ENCODE measurements at places on chromosomes 11 and 22.

DNA sequence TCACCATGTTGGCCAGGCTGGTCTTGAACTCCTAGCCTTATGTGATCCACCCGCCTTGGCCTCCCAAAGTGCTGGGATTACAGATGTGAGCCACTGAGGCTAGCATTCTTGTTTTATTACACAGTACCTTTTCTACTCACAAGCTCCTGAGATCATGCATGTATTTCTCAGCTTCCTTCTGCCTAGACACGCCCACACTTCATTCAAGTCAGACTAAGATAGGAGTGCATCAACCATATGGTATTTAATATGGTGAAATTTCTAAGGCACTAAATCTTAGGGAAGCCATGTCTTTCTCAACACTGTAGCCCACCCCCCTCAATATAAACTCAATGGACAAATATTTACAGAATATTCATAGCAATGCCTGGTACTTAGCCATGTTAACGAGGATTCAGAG, 62.1 kb downstream of the SLC25A17 start:
- DNase-seq = no peak

DNA sequence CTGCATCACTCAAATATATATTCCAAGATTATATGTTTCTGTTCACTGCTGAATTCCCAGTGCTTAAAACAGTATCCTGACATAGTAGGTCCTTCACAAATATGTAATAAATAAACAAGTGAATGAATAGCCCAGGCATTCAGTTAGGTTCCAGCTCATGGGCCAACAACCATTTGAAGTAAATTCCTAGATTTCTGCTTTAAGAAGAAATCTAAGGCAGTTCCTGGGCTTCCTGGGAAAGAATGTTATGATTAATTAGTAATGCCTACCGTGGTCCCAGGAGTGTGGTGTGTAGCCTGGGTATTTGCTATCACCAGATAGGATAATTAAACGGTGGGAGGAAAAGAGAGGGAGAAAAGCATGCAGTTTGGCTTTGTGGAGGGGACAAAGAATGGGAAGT, 576.8 kb downstream of the SOX6 start:
- DNase-seq = no peak

- DNase-seq = no peak
These were observed 5.3 kb upstream of the CDC42BPG start for GRCh38 chr11:64849598-64850356.

GRCh38 chr11:95365348-95365747, 134.3 kb upstream of the SESN3 start:
- DNase-seq = no peak

DNA sequence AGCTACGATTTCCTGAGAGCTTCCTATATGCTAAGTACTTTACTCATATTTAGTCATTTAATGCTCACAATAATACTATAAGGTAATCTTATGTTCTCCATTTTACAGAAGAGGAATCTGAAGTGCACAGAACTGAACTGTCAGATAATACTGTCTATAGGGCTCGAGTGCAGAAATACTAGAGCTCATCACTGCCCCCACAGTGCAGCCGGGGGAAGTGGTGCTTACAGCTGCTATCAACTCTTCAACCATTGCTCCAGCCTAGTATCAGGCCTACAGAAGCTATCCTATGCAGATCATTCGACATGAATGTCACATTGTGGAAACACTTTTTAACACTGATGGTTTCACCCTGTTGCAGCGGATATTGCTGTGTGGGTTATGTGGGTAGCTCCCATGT, 929.9 kb downstream of the NTM start:
- no peak for DNase-seq

DNA sequence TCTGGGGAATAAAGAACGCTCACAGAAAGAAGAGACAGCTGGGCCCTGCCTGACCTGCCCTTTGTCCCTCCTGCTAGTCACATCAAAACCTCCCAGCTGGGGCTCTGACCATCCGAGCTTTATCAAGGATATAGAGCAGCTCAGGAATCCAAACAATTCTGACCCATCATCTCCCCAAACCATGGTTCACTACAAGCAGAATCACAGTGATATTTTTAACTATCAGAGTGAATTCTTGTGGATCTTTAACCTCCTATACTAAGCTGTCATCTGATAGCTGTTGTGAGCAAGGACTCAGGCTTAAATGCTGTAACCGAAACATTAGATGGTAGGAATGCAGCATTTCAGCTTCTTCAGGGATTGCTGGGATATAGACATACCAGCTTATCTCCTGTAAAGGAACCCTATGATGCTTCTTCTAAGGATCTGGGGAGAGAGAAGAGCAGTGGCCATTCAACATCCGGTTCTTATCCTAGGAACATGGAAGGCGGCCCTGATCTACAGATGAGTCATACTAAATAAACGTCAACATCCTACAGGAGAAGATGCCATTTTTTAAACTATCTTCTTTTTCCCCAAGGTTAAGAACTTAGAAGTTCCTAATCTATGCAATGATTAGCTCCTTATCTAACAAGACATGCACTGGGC, 84.7 kb upstream of the AKIP1 start:
- DNase-seq = no peak

- DNase-seq = no peak
These were observed 912.1 kb upstream of the FAT3 start for GRCh38 chr11:91312541-91312940.

- no peak for DNase-seq
These were observed 17.6 kb upstream of the NCR3LG1 start for GRCh38 chr11:17333799-17334586.

DNA sequence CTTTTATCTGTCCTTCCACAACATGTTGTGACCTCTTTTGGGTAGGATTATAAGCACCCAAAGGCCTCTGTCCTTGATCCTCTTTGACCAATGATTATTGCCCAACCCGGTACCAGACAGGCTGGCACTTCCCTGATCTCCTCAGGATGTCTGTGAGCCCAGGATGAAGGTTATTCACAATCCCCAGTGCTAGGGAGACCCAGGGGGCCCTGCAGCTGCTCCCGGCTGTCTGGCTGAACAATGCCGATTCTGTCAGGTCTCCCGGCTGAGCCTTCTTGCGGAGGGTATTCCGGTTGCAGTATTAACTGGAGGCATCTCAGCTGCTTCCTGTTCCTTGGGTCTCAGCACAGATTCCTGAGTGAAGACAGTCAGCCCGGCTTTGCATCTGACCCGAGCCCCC, 71.2 kb upstream of the CDON start:
- no peak for DNase-seq

DNA sequence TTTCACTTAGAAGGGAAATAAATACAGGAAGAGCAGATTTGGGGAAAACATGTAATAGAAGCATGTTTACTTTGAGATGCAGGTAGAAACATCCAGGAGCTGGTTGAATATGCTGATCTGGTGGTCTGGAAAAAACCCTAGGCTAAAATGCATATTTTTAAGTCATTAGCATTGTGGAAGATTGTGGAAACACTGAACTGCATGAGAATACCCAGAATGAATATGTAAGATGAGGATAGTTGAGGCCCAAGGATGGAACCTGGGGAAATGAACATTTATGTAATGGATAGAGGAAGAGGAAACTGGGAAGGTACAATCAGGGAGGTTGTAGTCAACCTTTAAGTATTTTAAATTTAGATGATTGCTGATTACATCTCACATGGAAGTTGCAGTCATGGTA, 269.4 kb downstream of the DDX10 start:
- no peak for DNase-seq

DNA sequence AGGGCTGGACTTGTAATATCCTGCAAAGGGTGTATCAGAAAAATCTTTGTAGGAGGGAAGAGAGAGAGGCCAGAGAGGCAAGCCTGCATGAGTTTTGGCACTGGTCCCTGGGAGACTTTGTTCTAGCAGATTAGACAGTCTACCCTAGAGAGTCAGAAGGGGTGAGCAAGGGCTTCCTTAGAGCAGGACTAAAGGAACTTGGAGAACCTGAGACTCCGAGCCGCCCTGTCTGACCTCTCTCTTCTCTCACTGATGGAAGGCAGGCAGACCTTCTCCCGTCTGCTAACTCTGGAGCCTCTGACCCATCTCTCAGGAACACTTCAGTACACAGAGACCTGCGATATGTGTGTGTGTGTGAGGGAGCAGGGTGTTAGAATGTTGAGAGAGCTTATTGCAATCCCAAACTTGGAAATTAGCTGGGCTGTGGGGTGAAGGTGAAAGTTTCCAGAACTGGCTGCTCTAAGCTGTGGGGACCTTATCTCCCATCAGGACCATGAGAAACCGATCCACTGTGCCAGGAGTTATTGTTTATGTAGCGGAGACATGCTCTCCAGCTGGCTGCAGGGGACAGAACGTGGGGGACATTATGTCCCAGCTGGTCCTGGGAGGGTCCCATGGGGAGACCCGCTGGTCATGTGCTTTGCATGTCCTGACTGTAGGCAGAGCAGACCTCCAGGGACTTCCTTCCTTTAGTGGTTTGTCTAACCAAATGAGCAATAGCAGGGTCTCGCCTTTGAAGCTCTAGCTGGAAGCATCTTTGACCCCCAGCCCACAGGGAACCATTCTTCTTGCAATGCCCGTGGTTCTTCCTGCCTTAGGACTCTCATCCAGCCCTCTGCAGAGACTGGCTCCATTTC, 51.1 kb downstream of the TIMP3 start:
- no peak for DNase-seq

- DNase-seq = no peak
These were observed at the start of gene CASP5 for GRCh38 chr11:105023003-105023402. Gene CASP5 (minus strand): TSS chr11:105023168. CDS start chr11:105023136, 32 bp downstream.

- no peak for DNase-seq
These were observed 4.0 kb downstream of the SLCO2B1 start for GRCh38 chr11:75154646-75155569.

DNA sequence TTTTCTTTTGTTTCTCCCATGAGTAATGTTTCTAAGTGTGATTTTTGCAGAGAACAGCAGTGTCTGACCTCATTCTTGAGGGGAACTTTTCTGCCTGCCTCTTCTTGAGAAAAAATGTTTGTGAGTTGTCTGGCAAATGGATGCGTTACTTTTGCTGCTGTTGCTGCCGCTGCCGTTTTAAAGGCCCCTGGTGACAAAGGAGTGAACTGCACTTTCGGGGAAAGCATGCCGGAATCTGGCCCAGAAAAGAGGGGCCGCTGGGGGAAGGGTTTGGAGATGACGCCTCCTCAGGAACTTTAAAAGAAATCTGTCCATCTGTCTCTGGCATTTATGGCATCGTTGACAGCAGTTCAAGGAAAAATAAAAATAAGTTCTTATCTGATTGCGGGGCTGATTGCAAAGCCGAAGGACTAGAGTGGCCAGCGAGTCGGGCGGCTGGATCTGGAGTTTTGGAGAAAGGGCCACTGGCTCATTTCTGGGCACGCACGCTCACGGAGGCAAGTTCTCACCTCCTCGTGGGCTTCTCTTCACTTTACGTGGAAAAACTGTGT, 16.5 kb downstream of the ZBTB16 start:
- no peak for DNase-seq

GRCh38 chr11:9947231-9947864, 283.5 kb downstream of the SWAP70 start:
- no peak for DNase-seq

DNA sequence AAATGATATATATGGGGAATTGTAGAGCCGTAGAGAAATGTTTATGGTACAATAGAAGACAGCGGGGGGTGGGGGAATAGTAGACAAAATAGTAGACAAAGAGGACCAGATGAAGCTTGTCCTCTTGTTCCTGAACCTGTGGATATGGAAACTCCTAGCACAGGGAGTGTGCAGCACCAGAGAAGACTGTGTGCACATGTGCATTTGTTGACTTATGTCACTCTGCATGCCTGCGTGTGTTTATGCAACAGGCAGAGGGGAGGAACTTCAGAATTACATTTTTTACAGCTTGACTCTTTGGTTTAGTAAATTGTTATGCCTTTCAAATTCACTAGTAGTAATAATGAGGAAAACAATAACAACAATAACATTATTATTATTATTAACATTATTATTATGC, 36.0 kb downstream of the TENM4 start:
- no peak for DNase-seq

- no peak for DNase-seq
These were observed 97.1 kb upstream of the ZC3H12C start for GRCh38 chr11:109996060-109996459.

DNA sequence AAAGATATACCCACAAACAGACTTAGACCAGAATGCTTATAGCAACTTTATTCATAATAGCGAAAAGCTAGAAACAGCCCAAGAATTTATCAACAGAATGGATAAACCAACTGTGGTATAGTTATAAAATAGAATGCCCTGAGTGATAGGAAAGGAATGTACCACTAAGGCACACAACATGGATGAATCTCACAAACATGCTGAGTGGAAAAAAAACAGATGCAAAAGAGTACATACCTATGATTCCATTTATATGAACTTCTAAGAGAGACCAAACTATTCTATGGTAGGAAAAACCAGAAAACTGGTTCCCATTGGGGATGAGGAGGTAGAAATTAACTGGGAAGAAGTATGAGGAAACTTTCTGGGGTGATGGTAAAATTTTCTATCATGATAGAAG, 40.4 kb upstream of the GRIK4 start:
- DNase-seq = no peak

- no peak for DNase-seq
These were observed 438.4 kb upstream of the CHORDC1 start for GRCh38 chr11:90661233-90661632.

DNA sequence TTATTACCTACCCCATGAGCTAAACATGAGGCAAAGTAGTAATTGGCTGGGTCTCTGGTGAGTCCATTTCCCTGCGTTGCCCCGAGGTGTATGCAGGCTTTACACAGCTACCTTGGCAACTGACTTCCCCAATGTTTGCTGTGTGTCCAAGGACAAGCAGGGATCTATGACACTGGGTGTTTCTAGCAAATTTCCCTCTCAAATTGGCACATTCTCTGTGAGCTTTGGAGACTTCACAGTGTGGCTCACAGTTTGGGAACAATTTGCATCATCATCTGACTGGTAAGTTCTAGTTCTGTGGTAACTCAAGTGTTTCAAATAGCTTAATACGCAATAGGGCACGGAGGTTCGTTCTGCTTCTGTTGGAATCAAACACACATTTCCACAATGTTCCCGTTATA, 12.5 kb downstream of the NNMT start:
- DNase-seq = no peak

DNA sequence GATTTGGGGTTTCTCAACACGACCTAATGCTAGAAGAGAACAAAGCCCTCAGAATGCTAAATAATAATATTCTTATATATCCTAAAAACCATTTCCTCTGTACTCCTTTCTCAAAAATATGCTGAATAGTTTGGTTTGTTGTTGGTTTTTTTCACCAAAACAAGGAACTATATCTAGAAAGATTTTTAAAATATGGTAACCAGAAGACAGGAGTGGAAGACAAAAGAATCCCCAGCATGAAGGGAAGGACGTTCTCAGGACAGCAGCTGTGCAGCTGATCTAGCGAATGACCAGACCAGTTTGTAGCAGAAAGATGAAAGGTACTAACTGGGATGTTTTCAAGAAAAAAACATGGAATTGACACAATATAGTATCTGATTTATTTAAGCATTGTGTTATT, 19.3 kb downstream of the FEZ1 start:
- DNase-seq = no peak

Data from esophagus squamous epithelium (tissue), 5 donors.